ENCODE measurements at places on chromosomes 4 and X.

GRCh38 chr4:112058433-112058832 lies 86.8 kb upstream of the FAM241A start:
- DNase-seq: no peak

- peak; percentile 50 for DNase-seq
Observed at GRCh38 chrX:47311932-47312774, 58.2 kb upstream of the ZNF157 start.

DNA sequence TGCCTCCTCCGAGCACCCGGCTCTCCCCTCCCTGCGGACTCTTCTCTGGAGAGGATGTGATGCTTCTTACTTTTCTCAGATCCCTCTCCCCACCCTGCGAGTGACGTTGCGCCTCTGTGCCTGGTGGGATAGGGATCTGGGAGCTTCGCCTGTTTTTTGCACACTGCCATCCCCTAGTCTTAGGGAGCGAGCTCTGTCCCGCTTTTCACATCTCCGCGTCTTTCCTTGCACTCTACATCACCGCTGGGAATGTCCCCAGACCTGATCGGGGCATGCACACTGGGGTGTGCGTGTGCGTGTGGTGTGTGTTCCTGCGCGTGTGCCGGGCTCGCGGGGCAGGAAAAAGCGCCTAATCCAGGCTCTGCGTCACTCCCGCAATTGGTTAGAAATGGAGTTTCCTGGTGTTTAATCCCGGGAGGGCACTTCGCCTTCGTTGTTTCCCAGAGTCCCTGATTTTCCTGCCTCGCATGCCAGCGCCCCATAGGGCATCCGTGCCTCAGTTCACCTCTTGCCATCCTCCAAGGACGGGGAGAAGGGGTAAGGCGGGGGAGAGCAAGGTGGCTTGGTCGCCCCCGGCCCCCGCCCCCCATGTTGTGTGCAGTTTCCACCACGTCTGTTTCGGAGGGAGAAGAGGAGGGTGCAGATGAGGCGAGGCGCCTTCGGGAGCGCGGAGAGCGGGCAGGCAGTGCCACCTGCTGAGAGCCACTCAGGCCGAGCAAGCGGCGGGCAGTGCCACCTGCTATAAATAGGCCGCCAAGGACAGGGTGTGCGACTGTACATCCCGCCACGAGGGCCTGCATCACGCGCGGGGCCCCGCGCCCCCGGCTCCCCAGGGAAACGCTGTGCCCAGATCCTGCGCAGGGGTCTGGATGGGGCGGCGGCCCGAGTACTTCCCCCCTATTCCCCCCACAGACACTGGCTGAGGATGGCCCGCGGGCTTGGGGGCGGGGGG lies 759 bp upstream of the TBC1D1 start:
- DNase-seq: peak; percentile 64

- no peak for DNase-seq
Observed at GRCh38 chr4:166202991-166203390, 330.0 kb downstream of the TLL1 start.

DNA sequence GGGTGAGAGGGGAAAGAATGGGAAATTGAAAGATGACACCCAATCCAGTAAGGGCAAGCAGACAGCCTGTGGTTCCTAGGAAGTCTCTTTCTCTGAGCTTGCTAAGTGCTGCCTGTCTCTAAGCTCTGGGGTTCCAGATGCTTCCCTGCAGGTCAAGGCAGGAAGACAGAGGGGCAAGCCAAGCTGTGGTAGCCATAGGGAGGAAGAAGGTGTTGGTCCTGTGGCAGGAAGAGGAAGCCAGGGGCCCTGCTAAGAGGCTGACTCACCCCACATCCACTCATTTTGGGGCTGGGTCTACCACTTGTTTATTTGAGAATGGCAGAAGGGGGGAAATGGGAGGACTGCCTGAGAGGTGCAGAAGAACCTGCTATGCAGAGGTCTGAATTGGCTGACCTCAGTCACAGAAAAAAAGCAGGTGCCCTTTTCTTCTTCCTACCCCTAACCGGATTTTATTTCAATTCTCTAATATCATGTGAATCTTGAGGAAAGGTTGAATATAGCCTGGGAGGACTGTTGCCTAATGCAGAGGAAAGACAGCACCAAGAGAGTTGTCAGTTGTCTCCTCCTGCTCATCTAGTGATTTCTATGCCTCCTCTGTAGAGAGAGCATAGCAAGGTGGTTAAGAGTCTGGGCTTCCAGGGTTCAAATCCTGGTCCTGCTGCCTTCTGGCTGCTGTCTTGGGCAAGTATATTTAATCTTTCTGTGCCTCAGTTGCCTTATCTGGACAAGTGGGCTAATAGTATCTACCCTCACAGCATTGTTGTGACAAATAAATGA lies 27.4 kb downstream of the HOPX start:
- DNase-seq: no peak

DNA sequence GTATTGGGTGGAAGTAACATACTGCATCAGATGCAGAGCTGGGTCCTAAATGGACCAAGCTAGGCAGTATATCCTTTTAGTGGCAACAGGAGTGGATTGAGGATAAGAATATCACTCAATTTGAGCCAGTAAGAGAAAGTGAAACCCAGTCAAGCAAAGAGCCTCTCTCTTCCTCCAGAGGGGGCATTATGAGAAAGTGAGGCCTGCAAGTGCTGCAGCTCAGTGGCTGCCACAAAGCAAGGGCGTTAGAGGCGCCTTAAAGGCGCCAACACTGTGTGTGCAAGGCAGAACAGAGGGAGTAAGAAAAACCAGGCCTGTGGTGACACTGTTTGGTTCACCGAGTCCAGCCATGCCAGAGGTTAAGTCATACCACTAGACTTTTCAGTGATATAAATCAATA lies 17.5 kb downstream of the STX18 start:
- DNase-seq: no peak

GRCh38 chr4:58368221-58368620 lies 1258.0 kb upstream of the IGFBP7 start:
- DNase-seq: peak; percentile 78

GRCh38 chrX:39491548-39492297 lies 606.0 kb downstream of the BCOR start:
- DNase-seq: no peak

GRCh38 chr4:16869594-16870245 lies 28.7 kb downstream of the LDB2 start:
- no peak for DNase-seq

GRCh38 chrX:118152721-118153120 lies 36.1 kb upstream of the KLHL13 start:
- no peak for DNase-seq

DNA sequence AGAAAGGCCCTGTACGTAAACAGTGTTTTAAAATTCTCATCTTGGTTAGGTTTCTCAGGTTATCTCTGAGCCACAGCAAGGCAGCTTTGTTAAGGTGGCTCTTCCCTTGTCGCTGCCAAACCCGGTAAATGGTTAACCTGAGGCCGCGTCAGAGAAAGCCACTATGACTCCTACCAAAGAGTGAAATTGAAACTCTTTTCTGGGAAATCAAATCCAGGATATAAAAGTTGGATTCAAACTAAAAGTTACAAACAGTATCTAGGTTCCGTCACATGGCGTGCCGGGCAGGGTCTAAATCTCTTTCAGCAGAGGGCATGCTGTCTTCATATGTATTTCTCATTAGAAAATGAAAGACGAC lies 433 bp downstream of the MMAA start:
- peak; percentile 55 for DNase-seq

GRCh38 chr4:115883231-115883630 lies 769.8 kb upstream of the NDST4 start:
- no peak for DNase-seq

- no peak for DNase-seq
Observed at GRCh38 chr4:109547394-109547793, 12.7 kb upstream of the MCUB start.

DNA sequence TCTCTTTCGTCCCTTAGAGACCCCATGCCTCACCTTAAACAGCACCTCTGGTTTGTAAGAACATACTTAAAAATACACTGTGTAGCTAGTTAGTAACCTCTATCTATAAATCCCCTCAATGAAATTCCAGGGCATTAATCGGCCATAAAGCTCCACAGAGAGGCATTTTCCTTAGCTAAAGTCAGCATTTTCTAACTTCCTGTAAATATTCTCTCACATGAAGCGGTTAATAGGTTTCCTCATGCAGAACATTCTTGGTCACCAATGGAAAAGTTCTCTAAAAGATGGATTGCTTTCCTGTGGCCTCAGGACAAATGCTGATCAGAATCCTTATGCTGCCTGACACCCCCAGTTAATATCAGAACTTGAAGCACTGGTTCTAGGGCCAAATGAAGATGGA lies 248.6 kb upstream of the BOD1L1 start:
- DNase-seq: no peak

DNA sequence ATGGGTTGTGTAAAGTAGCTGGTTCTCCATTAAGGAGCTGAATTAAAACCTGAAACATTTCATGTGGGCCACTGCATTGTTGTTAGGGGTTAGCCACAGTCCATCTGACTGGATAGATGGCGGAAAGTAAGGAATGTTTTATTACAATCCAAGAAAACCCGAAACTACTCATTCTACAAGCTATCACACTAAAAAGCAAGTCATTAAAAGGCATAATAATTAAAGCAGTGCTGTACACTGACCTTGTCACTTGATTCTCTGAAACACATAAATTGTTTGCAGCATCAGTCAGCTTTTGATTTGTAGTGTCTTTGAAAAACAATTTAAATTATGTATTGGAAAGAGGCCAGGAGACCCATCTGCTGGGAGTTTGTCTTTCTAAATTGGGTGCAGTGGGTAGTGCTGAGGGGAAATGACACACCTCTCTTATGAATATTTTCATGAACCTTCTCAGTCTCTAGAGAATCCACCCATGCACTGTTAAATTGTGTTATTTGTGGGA lies 75.7 kb upstream of the ANK2 start:
- no peak for DNase-seq

GRCh38 chr4:18930487-18930886 lies 908.9 kb upstream of the LCORL start:
- no peak for DNase-seq

DNA sequence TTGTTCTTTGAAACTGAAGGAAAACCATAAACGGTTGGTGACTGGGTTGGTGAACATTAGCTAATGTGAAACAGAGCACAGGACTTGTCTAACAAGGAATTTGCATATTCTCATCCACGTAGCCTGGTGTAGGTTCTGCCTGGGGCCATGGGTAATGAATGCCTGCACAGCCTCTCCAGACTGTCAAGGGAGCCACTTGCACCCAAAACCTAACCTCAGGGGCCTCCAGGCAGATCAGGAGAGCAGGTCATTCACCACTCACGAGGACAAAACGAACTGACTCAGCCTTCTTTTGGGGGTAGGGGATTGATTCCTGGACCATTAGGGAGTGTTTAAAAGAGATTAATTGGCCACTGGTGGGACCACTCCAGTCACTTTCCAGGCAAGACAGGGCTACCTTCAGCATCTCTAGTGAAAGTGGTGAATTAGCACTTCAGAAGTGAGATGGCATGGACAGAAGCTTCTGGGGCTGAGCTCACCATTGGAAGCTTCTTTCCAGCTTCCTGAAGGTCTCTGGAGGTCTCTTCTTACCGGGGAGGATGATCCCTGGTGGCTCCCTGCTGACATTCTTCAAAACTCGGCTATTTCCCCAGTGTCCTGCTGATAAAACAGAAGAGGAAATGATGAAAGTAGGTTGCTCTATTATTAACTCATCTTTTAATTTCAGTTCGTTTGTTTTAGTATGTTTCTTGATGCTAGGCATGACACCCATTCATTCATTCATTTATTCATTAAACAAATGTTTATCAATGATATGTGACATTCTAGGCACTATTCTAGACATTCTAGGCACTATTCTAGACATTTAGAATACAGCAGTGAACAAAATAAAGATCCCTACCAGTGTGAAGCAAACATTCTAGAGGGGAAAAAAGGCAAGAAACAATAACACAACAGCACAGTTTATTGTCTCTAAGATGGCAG lies 104.5 kb upstream of the LNX1 start:
- DNase-seq: no peak

DNA sequence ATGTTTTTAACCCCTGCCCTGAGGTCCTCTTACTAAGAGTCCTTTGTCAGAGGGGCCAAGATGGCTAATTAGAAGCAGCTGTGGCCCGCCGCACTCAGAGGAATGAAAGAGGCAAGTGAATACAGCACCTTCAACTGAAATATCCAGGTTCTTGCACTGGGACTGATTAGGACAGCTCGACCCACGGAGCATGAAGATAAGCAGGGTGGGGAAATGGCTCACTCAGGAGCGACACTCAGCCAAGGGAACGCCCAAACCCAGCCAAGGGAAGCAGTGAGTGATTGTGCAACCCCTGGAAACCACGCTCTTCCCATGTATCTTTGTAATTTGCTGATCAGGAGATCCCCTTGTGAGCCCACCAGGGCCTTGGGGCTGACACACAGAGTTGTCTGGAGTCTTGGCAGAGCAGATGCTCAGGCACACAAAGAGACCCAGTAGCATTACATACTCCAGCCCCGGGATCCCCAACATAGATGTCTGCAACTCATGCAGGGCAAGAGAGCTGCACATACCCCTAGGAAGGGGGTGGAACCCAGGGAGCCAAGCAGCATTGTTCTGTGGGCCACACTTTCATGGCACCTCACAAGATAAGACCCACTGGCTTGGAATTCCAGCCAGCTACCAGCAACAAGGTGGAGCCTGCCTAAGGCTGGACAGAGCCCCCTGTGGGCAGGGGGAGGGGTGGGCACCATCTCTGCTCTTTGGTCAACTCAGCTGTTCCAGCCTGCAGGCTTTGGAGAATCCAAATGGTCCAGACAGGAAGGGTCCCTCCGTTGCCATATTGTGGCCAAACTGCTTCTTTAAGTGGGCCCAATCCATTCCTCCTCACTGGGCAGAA lies 23.3 kb downstream of the F8A3 start:
- DNase-seq: no peak

- DNase-seq: no peak
Observed at GRCh38 chrX:50768801-50769200, 45.2 kb downstream of the SHROOM4 start.

DNA sequence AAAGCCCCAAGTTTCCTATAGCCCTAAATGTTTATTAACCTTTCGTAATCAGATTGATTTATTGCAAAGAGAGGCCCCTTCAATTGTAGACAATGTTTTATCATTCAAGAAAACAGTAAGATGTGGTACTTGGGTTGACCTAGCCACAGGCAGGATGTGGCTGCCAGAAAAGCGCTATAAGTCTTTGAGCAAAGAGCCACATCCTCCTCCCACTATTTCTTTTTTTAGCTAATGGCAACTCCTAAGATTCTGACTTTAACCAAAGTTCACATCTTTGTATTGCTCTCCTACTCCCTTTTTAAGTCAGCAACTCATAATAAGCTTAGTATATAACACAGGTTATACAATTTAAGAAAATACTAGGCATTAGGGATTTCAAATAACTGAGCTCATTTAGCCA lies 70.7 kb upstream of the PPP3CA start:
- DNase-seq: no peak

- DNase-seq: no peak
Observed at GRCh38 chr4:173247321-173247720, 78.7 kb downstream of the GALNT7 start.

DNA sequence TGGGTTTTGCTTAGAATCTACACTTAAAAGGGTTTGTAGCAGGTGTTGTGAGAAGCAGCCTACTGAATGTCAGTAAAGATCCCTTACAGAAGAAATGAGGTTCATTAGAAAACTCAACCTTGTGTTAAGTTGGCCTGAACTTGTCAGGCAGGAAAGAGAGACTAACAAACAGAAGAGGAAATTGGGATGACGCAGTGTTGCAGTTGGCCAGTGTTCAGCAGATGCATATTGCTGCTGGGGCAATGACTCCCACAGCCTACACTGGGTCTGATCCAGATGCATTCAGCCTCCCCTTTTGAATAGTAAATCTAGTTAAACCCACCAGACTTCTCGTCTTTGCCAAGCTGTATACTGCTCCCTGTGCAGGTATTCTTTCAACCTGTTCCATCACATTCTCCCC lies 409.4 kb downstream of the UBE2NL start:
- no peak for DNase-seq

GRCh38 chr4:126986828-126987227 lies 645.9 kb upstream of the INTU start:
- DNase-seq: no peak

GRCh38 chrX:29652484-29652883 lies 562.9 kb upstream of the MAGEB2 start:
- DNase-seq: no peak

Data from NCI-H146 (cell line).